ENCODE measurements at places on chromosomes 2 and 18.
A peak's percentile ranks its signal among the peaks of the same experiment; 100 is the strongest.

DNA sequence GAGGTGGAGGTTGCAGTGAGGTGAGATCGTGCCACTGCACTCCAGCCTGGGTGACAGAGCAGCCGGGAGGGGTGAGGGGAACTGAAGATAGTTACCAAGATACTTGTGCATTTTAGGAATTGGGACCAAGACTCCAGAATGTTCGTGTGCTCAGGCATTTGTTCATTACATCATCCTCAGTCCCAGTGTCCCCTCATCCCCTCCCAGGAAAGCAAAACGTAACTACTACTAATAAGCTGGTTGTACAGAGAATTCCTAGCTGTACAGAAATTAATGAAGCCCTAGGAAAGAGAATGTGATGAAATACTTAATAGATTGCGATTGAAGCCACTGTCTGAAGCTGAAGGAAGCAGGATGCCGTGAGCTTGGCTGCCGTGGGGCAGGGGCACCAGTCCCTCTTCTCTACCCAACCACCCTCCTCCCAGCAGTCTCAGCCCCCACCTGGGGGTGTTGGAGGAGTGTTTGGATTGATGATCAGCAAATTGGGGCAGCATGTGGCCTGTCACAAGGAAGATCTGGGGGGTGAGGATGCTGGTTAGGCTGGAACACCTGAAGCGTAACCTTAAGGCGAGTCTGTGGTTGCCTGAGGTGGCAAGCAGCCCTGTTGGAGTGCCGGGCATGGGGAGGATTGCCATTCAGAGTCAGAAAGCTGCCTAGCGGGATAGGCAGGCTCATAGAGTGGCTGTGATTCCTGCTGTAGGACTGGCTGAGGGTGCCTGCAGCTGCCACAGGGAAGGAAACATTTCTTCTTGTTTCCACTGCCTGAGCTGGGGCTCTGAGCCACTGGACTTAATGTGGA, 140.9 kb downstream of the SH3RF3 start:
- peak; percentile 32 for DNase-seq

DNA sequence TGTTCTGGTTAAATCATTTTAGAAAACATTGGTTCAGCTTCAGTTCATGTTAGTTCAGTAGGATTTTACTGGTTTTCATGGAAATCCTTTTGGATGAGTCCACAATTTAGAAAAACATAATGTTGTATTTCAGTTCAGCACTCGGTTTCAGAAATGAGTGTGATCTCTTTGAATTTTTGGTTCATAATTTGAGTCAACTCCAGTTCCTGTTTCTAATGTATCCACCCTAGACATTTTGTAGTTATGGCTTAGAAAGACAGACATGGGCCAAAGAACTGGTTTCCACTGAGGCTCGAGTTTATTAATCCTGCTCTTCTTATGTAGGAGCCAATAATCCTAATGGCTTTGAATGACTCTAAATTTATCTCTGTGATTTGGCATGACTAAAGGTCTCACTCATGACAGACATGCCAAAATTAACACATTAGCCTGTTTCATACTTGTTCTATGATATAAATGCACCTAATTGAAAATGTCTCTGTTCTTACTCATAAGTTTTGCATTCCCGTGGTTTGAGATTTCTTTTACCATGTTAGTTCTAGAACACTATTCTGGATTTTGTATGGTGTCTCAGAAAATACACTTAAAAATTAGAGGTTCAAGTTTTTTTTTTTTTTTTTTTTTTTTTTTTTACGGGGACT, 82.3 kb upstream of the SPRED2 start:
- DNase-seq: no peak

- no peak for DNase-seq
Measured at GRCh38 chr2:230908595-230909191, 16.3 kb downstream of the GPR55 start.

DNA sequence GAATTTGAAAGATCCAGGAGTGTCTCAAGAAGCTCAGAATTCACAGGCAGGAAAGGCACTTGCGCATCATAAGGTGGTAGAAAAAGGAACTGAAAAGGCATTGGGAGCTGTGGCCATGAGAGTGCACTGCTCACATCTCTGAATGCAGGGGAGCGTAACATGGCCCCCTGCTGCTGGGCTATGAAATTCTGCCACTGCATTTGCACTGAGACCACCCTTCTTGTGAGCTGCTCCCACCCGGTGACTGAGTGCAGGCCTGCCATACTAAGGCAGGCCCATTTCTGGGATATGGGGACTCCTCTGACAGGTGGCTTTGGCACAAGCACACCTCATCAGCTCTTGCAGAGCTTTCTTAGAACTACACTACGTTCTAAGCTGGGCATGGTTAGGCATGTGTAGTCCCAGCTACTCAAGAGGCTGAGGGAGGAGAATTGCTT, 25.3 kb upstream of the STARD7 start:
- DNase-seq: no peak

- DNase-seq: no peak
Measured at GRCh38 chr2:160590664-160591063, 97.1 kb upstream of the RBMS1 start.

- no peak for DNase-seq
Measured at GRCh38 chr2:186347472-186347871, 138.6 kb upstream of the ZC3H15 start.

Data from breast epithelium (tissue), 4 donors.